HL-60 (cell line): ENCODE measurements at places on chromosomes 3 and 15.

- DNase-seq: no peak
Observed at GRCh38 chr3:86973440-86973839, 17.5 kb downstream of the VGLL3 start.

GRCh38 chr15:82305621-82306048, 43.0 kb downstream of the SAXO2 start:
- DNase-seq: no peak

DNA sequence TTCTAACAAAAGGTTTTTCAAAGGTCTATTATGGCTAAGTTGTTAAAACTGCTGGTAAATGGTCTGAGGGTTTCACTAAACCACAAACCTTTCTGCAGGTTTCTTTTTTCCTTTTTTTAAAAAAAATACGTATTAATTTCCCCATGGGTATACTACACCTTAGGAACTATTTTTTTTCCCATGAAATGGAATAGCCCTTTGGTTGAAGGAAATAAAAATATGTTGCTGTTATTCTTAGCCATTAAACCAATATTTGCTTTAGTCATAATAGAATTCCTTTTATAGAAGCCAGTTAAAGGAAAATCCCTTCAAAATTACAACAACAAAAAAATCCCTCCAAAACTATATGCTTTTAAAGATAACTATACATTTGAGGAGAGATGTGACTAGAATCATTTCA, 1303.3 kb downstream of the ROBO2 start:
- DNase-seq: no peak

DNA sequence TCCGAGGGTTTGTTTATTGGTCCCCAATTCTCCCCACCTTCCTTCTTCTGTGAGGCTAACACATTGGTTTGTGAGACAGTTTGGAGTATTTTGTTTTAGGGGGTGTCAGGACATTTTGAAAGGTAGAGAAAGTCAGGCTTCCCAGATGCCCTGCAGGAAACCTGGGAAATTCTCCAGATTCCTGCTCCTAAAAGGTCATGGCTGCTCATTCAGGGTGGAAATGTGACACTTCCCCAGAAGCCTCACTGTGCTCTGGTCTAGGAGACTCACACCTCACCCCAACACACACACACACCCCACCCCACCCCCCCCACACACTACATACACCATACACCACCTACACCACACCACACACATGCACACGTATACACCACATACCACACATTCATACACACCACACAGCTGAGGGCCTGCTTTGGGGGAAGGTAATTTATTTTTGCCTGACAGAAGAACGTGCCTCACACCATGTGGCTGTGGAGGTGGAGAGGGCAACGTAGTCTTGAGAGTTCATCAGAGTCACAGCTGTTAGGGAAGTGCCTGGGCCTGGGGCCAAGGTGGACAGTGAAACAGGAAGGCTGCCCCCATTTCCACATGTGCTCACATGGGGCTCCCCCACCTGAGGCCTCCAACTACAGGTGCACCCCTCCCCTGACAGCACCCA, 40.4 kb upstream of the LIMD1 start:
- no peak for DNase-seq

GRCh38 chr3:47512416-47513124, 942 bp downstream of the ELP6 start:
- peak; percentile 23 for DNase-seq

GRCh38 chr15:43769584-43770228, 7.1 kb downstream of the ELL3 start:
- no peak for DNase-seq

- no peak for DNase-seq
Observed at GRCh38 chr3:4687167-4687566, 194.0 kb downstream of the ITPR1 start.

GRCh38 chr15:89652666-89653065, 2.6 kb downstream of the KIF7 start:
- no peak for DNase-seq

GRCh38 chr3:30644615-30645014, 38.2 kb downstream of the TGFBR2 start:
- DNase-seq: peak; percentile 57

DNA sequence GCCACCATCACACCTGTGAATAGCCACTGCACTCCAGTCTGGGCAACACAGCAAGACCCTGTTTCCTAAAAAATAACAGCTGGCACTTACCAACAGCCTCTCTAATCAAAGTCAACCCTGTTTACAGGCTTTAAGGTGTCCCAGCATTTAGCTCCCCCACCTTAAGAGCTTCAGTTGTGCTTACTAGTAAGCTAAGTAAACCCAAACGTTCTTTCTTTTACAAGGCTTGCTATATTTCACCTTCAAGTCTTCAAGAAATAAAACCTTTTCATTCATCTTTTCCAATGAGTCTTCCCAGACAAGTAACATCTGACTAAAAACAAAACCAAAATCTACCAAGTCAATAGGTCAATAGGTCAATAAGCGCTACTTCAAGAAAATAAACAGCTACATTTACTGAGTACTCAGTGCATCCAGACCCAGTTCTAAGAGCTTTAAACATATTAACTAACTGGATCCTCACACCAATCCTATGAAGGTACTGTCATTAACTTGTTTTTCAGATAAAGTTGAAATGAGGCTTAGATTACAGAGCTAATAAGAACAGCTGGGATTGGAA, 62.4 kb downstream of the PBRM1 start:
- DNase-seq: no peak

DNA sequence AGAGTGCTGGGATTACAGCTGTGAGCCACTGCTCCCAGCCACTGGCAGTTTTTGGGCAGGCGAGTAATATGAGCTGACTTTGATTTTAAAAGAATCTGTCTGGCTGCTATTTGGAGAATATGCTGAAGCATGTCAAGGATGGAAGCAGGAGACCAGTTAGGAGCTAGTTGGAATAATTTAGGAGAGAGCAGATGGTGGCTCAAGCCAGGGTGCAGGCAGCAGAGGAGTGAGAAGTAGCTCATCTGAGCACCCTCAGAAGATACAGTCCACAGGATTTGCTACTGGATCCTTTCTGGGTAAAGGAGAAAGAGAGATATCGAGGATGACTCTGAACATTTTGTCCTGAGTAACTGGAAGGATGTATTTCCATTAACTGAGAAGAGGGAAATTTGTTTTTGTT, 30.4 kb upstream of the BDH1 start:
- no peak for DNase-seq

DNA sequence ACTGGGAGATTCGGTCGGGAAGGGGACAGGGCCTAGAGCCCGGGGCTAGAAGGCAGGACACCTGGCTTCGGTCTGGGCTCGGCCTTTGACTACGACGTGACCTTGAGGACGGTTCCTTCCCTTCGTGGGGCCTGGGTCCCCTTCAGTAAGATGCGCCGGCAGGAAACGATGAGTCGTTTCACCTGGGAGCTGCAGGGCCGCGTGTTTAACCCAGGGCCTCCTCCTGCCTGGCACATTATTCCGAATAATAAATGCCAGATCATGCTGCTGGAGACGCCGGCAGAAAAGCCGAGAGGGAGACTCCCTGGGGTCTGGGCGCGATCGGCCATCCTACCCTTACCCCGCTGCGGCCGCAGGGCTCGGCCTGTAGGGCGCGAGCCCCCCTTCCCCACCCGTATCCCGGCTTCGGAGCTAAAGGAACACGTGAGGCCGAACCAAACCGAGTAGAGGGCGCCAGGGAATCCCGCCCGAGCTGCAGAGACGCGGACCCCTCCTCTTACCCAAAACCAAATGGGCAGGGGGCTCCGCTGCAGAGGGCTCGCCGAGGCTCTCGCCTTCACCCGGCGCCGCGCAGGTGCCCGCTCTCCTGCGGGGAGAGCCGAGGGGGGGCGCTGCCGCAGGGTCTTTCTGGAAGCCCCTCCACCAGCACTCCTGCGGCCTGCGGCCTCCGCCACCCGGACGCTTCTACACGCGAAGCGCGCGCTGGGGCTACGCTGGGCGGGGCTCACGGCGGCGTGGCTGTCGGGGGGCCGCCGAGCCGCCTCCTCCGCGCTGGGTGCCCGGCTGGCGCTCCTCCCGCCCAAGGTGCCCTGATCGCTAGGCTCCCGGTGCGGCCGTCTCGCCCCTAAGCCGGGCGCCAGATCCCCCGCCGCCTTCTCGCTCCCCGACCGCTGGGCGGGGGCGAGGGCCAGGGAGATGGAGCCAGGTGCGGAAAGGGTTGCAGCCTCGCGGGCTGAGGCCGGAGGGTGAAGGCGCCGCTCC, at the start of gene BDH1:
Gene BDH1 (minus strand): TSS at position 688 of the 981 bp plus-strand sequence. CDS start 9,525 bp downstream, outside the sequence.
- peak; percentile 68 for DNase-seq

- DNase-seq: no peak
Observed at GRCh38 chr15:85778107-85778776, 16.5 kb downstream of the KLHL25 start.

GRCh38 chr3:149494759-149495580, 20.5 kb downstream of the TM4SF4 start:
- no peak for DNase-seq

GRCh38 chr3:46921871-46922271, 44.4 kb downstream of the PTH1R start:
- DNase-seq: no peak

DNA sequence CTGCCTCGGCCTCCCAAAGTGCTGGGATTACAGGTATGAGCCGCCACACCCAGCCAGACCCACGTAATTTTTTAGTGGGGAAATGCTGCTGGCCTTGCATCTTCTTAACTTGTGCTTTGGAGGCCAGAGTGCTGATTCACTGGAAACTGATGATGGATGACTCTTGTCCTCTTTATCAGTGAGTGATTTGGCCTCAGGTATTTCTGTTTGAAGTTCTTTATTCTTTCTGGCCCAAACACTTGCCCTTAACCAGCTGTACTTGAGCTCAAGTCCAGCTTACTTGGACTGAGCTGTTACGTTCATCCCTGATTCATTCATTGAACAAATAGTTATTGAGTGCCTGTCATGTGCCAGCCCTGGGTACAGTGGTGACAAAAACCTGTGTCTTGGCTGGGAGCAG, 4.2 kb downstream of the PTPN23 start:
- no peak for DNase-seq

DNA sequence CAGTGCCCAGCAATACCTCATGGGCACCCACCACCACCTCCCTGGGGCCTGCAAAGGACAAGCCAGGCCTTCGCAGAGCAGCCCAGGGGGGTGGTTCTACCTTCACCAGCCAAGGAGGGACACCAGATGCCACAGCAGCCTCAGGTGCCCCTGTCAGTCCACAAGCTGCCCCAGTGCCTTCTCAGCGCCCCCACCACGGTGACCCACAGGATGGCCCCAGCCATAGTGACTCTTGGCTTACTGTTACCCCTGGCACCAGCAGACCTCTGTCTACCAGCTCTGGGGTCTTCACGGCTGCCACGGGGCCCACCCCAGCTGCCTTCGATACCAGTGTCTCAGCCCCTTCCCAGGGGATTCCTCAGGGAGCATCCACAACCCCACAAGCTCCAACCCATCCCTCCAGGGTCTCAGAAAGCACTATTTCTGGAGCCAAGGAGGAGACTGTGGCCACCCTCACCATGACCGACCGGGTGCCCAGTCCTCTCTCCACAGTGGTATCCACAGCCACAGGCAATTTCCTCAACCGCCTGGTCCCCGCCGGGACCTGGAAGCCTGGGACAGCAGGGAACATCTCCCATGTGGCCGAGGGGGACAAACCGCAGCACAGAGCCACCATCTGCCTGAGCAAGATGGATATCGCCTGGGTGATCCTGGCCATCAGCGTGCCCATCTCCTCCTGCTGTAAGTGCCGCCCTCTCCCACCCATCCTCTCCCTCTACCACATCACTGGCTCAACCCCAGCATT, 19.2 kb upstream of the BFSP2 start:
- no peak for DNase-seq

DNA sequence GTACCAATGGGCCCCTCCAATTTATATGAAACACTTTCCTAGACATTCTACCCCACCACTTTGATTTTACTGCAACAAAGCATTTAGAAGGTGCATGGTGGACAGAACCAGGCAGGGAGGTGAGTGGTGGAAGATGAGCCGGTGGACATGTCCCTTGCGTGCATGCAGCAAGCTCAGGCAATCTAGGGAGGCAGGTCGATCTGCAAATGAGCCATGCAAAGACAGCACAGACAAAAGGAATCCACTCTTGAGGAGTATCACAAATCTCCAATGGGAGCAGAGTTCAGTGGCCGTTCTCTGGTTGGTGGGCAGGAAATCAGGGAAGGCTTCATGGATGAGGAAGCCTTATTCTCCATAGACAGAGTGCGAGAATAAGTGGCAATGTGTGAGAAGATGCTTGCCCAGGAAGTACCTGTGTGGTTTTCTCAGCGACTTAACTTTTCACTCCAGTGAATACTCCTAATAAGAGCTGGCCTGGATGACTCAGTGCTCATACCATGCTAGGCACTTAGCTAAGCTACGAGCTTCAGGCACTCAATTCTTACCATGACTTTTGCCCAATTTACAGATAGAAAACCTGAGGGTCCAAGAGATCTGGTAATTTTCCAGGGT, 152.5 kb downstream of the FOXP1 start:
- DNase-seq: no peak
